Stimulated activated CD8-positive, alpha-beta memory T cell treated with anti-CD3 and anti-CD28 coated beads, Interleukin-12 subunit alpha, Interleukin-12 subunit beta, amount 100 ng/mL, for 1 hour (primary cell): ENCODE measurements at places on chromosomes 12 and 14.

DNA sequence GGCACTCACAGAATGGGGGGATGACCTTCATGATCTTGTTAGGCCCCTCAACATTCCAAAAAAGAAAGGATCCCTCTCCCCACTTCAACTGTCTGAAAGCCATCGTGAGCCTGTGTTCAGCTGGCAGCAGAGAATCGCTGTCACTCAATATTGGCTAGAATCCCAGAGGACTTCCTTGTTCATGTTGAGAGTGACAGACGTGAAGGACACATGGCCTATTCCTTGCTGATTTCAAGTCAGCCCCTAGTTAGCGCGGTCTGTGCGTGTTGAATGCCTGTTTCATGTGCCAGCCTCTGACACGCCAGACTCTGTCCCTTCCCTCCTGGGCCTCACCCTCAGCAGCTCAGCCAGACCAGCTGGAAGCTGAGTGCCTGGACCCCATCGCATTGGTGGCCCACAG lies 43.1 kb downstream of the DNAH10 start:
- no peak for DNase-seq

- DNase-seq, result peak; percentile 23
Measured at GRCh38 chr14:63650256-63650952, 8.7 kb upstream of the WDR89 start.

GRCh38 chr14:76371066-76371465 lies 4.9 kb upstream of the ESRRB start:
- DNase-seq, result no peak

GRCh38 chr12:65615118-65615517 lies 209.2 kb upstream of the HMGA2 start:
- no peak for DNase-seq

DNA sequence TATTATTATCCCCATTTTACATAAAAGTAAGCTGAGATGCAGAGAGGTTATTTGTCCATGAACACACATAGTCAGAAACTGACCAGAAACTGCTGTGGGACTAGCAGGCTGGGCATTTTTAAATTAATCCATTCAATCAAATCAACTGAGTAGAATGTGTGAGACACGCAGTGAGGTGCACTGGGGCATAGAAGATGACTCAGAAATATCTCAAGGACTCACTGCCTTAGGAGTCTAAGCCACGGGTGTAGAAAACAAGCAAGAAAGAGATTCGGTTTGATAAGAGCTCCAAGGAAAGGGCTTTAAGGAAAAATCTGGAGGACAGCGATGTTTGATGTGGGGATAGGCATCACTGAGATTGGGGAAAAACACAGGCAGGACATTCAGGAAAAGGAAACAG lies 127.8 kb downstream of the ANO2 start:
- no peak for DNase-seq

DNA sequence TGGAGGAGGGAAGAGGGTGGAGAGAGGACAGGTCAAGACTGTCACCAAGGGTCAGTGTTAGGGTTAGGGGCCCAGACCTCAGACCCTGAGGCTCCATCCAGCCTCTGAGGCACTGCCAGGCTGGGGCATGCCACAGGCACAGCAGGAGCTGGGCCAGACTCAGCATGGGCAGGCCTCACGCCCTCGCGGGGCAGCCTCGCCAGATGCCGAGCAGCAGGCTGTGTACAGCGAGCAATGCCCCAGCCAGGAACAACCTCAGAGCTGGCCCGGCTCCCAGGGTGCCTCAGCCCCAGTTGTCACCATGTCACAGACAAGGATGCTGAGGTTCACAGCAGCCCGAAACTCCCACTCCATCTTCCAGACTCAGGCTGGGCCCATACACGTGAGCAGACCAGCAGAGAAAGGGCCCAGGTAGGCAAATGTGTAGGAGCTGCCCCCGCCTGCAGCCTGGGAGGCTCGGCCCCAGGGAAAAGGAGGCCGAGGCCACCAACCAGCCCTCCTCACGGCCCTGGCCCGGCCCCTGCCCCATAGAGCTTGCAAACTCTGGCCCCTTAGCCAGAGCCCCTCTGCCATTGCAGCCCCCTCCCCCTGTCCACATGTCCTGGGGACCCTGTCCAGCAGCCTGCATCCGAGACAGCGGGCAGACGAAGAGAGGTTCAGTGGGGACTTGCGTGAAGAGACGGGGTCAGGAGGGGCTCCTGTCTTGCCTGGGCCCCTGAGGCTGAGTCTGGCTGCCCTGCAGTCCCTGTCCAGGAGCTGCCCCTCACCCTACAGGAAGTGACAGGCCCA lies 7.5 kb downstream of the C14orf180 start:
- no peak for DNase-seq

- no peak for DNase-seq
Measured at GRCh38 chr14:90520326-90520725, 123.5 kb downstream of the CALM1 start.

- DNase-seq, result peak; percentile 69
Measured at GRCh38 chr12:108616941-108617858, 16.5 kb downstream of the SELPLG start.

DNA sequence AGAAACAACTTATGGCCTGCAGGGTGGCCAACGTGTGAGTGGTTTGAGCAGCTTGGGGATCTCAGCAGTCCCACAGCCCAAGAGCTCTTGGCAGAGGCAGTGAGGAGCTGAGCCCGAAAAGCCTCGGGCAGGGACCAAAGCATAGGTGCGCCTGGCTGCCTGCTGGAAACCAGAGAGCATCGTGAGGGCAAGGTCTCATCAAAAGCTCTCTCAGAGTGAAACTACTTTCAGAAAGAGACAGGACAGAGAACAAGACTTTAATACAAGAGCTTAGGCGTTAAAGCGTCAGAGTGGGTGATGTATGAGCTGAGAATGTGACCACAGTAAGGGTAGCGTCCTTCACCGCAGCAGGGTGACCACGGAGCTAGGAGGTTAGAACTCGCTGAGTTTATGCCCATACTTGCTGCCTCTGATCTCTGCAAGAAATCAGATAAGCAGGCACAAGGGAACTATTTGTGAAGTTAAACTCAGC lies 30.8 kb downstream of the LGMN start:
- no peak for DNase-seq

DNA sequence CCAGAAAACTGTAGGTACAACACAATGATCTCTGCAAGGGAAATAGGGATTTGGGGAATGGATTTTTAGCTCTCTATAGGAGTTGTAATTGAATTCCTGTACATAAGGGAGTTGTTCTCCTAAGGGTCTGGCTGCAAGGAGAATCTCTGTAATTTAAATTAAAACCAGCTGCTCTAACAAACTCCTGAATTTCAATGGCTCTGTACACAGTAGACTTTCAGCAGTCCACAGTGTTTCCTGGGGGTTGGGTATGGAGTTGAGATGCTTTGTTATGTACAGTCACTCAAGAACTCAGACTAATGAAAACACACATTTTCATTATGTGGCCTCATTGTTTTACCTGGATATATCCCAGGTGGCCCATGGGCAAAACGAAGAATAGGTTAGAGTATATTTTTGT lies 93.2 kb downstream of the NAV3 start:
- no peak for DNase-seq

GRCh38 chr14:62943202-62943601 lies 102.1 kb downstream of the KCNH5 start:
- DNase-seq, result no peak

DNA sequence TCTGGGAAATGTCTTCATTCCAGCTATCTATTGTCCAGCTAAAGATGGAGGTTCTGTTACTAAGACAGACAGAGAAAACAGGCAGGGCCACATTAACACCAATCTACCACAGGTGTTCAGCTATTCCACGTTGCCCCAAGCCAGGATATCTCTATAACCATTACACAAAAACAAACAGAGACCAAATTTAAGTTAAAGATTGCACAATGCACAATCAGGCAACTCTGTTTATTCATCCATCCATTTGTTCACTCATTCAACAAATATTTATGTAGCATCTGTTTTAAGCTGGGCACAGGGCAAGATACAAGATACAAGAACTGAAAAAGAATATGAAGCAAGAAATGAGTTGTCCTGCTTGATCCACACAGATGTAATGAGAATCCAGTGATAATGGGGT lies 629.0 kb downstream of the MED13L start:
- no peak for DNase-seq

DNA sequence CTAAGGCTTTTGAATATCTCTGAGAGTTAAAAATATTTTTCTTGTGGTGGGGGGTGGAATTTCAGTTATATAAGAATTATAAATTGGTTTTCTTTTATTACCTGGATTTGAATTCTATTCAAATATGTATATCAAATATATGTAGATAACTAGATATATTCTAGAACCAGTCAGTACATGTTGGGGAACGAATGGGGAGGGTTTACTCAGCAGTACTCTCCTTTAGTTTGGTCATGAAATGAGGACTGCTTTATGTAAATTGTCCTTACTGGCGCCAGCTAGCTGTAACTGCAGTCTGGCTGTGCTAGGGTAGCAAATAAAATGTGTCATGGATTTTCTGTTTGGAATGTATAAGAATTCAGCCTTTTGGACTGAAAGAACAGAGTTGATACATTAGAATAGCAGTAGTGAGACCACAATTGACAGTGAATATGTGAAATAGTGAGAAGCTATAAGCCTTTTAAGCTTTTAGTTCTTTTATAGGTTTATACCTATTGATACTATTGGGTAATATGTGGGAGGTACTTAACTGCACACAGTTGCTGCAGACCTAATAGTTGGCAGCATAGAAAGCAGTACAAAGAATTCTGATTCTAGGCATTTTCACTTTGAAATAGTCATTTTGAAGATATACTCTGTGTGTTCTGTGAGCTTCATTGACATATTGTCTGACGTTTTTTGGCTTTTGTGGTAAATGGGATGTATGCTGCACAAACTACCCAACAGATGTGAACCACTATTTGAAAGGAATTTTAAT lies 29.0 kb downstream of the ATF7IP start:
- no peak for DNase-seq

DNA sequence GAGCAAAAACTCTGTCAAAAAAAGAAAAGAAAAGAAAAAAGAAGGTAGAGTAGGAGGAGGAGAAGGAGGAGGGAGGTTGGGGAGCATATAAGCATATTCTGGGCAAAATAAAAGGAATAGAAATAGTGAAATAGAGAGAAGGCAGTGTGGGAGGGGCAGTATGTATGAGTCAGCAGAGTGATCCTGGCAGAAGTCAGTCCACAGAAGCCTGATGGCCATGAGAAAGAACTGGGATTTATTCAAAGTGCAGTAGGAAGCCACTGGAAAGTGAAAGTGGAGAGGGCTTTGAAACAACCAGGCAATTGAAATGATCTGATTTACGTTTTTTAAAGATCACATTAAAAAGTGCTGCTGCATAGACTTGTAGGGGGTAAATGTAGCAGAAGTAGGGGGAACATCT lies 368.6 kb upstream of the USP15 start:
- DNase-seq, result no peak

DNA sequence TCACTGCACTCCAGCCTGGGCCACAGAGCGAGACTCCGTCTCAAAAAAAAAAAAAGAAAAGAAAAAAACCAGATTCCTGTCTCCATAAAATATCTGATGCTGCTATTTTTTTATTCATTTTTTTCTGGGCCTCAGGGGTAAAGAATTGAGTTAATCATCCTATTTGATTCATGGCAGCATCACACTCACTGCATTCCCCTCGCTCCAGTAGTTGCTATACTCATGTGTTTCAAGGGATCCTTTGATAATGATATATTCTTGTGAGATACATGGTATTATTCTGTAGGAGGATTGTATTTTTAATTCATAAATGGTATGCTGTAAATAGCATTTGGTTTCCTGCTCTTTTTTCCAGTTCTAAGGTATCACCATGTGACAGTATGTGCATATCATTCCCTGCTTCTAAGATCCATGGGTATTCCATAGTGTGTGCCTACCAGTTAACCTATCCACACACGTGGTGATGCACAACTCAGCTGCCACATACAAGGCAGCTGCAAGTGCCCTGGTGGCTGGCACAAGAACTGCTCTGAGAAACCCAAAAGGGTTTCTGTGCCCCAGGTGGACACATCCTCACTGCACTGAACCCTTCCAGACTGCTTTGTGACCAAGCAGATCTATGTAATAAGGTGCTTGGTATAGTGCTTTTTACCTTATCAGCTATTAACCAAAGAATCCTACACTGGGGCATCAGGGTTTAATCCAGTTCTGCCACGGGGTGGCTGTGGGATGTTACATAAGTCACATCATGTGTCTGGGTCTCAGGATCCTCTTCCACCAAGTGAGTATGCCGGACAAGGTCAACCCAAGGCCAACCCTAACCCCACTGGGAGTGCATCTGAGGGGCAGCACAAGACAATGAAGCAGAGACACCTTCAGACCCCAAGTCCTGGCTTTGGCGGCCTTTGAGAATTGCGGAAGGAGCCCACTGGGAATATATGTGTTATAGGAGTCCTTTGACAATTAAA lies 74.6 kb downstream of the ZFP36L1 start:
- DNase-seq, result no peak

- no peak for DNase-seq
Measured at GRCh38 chr14:59356312-59356711, 108.9 kb downstream of the GPR135 start.

DNA sequence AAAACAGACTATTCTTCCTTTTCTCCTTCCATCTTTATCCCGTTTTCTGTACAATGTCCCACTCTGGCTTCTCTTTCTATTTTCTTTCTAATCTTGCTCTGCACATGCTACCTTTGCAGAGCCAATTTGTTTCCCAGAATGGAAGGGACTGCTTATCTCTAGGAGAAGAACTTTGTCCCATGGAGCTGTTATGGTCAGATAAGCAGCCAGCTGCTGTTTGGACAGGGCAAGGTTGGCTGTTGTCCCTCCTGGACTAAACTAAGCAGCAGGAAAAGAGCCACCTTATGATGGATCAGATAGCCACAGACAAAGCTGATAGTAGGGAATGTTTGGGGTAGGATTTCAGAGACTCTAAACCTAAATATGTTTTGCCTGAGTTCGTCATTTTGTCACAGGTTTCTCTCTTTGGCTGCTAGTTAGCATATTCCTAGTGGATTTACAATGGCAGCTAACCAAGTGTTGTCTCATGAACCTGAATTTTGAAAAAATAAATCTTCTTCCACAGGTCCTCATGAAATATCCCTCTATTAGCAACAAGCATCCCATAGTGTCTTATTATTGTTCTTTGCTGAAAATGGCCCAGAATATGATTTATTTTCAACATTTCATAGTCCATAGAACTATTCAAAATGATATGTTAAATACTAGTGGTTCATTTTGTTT lies 262.8 kb downstream of the SLC16A7 start:
- DNase-seq, result no peak

- no peak for DNase-seq
Measured at GRCh38 chr12:66388517-66388916, 86.2 kb downstream of the HELB start.

GRCh38 chr12:54197431-54197909 lies 8.7 kb upstream of the SMUG1 start:
- no peak for DNase-seq

- DNase-seq, result no peak
Measured at GRCh38 chr14:64623554-64624165, 73.9 kb downstream of the PPP1R36 start.

GRCh38 chr14:80714474-80714873 lies 227.1 kb downstream of the CEP128 start:
- no peak for DNase-seq

DNA sequence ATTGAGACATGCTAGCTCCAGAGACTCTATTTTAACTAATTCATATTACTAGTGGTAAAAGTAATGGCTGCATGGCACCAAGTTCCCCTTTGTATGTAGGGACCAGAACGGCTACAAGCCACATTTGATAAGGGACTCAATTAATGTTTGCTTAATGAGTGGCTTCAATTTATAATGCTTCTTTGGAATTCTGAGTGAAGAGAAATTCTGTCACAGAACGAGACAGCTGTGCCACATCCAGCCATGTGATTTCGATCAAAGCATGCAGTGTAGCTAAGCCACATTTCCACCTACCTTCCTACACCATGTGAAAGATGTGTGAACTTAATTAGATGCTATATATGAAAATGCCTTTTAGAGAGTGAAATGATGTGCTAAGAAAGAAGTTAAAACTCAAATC lies 217.4 kb downstream of the ACSS3 start:
- DNase-seq, result no peak
